ENCODE measurements at places on chromosomes 6 and 20.

GRCh38 chr20:34084227-34084923 lies 27.7 kb downstream of the EIF2S2 start:
- DNase-seq = no peak

DNA sequence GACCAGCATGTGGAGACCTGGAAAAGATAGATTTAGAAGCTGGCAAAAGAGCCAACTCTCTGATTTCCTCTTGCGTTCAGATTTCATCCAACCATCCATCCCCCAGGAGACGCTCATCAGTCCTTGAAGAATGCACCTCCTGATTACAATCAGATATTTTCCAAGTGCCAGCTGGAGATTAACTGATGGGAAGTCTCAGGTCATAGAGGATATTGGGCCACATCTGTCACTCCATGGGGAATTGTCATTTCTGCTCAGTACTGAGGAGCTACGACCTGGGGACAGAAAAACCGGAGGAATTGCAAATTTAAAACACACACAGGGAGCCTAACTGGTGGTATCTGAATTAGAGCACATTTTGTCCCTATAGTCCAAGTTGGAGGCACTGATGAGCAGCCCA lies 496.2 kb upstream of the SULF2 start:
- DNase-seq = no peak

- DNase-seq = no peak
These were observed 38.3 kb upstream of the SYNJ2 start for GRCh38 chr6:157943249-157943963.

DNA sequence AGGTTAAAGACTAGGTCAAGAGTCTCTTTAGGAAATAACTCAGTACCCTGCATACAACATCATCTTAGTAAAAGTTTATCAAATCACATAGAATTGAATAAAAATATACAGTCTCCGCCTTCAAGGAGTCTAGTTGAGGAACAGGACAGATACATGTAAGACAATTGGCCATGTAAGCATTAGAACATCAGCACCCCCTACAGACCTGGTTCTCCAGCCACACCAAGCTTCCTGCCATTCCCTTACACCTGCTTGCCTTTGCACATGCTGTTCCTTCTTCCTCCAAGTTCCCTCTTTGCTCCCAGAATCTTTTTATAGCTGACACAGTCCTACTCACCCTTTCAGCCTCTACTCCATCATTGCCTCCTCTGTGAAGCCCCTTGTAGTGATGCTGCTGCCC lies 187.8 kb upstream of the LRFN2 start:
- DNase-seq = no peak

GRCh38 chr20:37270576-37271420 lies 9.2 kb upstream of the GHRH start:
- no peak for DNase-seq

DNA sequence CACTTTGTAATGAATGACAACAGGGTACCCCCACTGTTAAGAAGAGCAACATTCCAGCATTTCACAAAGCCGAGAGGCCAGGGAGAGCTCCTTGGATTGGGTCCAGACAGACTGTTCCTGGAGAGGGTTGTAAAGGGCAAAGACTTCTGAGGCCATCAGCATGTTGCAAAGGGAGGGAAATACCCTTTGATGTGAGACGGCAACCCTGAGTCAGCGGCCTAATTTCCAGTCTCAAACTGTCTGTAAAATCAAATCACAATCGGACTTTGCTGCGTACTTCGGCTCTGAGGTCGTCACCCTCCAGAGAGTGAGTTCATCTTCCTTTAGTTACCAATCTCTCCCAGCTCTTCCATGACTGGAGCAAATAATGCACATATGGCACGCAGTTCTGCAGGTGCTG lies 101.0 kb upstream of the DTNBP1 start:
- no peak for DNase-seq

GRCh38 chr20:57840504-57841296 lies 130.9 kb upstream of the PMEPA1 start:
- DNase-seq = no peak

DNA sequence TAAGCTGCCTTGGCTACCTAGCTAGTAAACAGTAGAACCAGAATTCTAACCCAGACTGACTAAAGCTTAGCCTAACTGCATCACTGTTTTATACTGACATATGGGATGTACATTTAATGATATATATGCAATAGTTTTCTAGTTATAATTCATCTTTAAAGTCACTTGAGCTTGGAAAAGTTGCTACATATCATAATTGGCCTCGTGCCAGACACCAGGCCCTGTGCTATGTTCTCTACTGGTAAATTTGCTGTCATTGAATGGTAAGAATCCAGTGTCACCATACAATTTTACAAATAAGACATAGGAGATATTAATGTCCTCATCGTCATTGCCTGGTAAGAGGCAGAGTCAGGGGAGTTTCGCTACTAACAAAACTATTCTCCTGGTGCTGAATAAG lies 396.8 kb downstream of the CDKAL1 start:
- no peak for DNase-seq

DNA sequence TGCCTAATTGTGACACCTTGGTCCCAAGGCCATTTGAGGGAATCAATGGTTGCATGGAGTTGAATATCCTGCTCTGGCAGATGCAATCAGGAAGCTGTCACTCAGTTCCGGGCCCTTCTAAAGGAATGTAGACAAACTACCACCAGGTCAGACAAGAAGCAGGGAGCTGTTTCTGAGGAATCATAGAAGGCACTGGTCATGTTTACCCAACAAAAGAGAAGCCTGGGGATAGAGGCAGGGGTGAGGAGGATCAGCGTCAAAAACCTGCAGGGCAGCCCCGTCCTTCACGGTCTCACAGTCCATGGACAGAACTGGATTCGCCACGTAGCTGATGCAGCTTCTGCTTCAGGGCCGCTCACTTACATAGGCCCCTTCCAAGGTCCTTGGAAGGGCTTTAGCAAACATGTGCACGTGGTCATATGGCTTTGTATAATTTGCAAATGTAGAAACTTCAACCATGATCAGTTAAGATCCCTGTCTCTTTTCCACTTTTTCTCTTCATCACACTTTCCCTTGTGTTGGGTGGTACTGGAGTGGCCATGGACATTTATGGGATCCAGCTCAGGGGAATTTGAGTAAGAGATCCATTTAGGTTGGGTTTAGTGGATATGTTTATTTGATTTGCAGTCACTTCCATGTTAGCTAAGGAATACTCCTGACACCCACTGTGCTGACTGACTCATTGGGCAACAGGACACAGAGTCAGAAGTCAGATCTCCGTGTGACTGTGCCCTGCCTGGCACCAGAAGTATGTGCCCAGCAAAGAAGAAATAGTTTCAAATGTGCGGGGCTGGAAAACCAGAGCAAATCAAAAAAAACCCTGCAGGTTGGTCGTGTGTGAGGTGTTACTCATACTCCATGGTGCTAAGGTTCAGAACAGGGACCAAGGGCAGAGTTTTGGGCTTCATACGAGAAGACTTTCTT lies 60.0 kb upstream of the ZFAND3 start:
- no peak for DNase-seq

GRCh38 chr20:4508773-4509172 lies 212.9 kb upstream of the PRND start:
- DNase-seq = no peak

- peak; percentile 77 for DNase-seq
These were observed at the start of gene ARID1B for GRCh38 chr6:156776840-156777576. Gene ARID1B (plus strand): TSS chr6:156777378. CDS start chr6:156777681, 303 bp downstream.

GRCh38 chr20:33164763-33165095 lies 3.2 kb upstream of the BPIFA2 start:
- no peak for DNase-seq

- DNase-seq = no peak
These were observed 38.2 kb downstream of the PMEPA1 start for GRCh38 chr20:57671662-57672061.

DNA sequence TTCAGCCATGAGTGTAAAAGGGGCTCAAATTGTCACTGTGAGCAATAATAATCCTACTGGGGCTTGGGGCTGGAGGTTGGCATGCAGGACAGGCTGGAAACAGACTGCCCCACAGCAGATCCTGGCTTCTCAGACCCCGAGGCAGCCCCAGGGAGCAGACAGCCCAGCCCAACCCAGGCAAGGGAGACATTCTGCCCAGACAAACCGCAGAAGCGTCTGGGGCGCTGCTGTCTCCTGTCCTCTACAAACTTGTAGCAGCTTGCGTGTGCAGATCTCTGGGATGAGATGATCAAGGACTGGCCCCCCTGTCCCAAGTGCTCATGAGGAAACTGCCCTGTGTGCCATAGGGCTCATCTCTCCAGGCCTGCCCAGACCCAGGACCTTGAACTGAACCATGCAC lies 84.6 kb downstream of the MAFB start:
- no peak for DNase-seq

DNA sequence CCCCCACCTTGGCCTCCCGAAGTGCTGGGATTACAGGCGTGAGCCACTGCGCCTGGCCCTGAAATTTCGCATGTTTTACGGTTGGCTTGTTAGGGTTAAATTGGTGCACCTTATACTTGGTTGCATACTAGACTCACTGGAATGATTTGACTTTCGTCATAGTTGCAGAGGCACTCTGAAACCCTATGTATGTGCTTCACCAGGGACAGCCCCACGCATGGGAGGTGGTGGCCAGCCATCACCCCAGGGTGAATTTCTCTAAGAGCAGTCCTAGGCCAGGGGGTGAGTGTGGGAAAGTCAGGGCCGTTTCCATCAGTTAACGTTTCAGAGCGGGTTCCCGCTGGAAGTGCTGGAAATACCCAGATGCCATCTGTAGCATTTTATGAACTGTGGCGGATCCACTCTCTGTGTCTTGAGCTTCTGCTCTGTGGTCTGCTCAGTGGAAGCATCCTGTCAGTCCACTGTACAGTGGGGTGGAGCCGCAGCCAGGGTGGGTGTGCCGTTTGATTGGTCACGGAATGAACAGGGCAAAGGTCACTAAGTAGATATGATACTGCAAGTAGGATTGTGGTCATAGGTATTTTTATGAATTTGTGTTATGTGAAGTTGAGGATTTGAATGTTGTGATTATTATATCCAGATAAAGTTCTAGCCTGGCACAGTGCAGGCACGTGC lies 13.2 kb downstream of the DNAJC5 start:
- DNase-seq = no peak

- DNase-seq = no peak
These were observed 40.2 kb upstream of the FNDC1 start for GRCh38 chr6:159128978-159129377.

GRCh38 chr6:106273087-106273486 lies 52.5 kb downstream of the ATG5 start:
- no peak for DNase-seq

- no peak for DNase-seq
These were observed 63.0 kb downstream of the SYCP2L start for GRCh38 chr6:10949579-10950490.

- DNase-seq = no peak
These were observed 239.7 kb upstream of the GMDS start for GRCh38 chr6:2485116-2485515.

GRCh38 chr6:14638906-14639761 lies 521.6 kb downstream of the CD83 start:
- DNase-seq = peak; percentile 31

- no peak for DNase-seq
These were observed 72.2 kb downstream of the GINS1 start for GRCh38 chr20:25479638-25480037.

- no peak for DNase-seq
These were observed 68.8 kb downstream of the IBTK start for GRCh38 chr6:82178759-82179112.

DNA sequence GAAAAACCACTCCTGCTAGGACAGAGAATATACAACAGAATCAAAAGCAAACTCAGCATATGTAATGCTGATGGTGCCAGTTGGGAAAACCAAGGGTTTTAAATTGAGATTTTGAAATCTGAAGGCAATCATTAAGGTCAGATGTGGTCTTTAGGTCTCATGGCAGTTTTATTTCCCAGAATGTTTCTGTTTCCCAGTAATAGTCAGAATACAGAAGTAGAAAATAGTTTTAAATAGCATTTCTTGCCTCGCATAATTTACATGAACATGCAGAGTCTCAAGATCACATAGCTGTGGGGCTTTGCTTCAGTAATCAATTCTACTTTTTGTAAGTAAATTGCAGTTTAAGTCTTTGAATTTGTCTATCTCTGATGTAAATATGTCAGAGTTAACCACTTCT lies 58.1 kb downstream of the RNF144B start:
- DNase-seq = no peak

DNA sequence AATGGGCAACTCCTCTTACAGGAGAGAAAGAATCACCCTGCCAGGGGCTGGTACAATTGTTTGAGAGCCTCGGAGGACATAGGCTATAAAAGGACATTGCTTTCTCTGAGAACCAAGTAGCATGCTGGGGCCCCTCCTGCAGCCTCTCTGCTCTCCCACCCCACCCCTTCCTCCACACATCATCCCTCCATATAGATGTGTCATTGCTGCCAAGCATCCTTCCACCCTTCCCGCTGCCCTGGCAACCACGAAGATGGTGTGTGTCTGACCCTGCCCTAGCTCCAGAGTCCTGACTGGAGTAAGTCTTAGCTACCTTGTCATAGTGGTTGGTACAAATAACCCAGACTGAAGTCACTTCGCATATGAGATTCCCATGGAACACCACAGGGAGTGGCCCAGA lies 129.7 kb downstream of the SNX5 start:
- DNase-seq = no peak

- peak; percentile 20 for DNase-seq
These were observed 125.4 kb upstream of the SAMD5 start for GRCh38 chr6:147382945-147383554.

DNA sequence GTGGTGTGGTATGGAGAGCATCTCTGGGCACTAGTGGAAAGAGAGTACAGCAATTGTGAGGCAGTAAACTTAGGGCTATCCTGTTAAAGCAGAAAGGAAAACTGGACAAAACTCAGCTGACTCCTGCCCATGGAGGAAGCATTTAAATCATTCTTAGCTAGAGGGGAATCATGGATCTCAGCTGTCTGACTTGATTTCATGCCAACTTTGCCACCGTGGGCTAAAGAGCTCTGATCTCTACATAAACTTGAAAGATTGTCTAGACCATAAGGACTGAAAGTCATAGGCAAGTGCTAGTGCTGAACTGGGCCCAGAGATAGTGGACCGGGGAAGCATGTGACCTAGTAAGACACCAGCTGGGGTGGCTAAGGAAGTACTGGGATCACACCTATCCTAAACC lies 651.8 kb downstream of the COL12A1 start:
- no peak for DNase-seq

DNA sequence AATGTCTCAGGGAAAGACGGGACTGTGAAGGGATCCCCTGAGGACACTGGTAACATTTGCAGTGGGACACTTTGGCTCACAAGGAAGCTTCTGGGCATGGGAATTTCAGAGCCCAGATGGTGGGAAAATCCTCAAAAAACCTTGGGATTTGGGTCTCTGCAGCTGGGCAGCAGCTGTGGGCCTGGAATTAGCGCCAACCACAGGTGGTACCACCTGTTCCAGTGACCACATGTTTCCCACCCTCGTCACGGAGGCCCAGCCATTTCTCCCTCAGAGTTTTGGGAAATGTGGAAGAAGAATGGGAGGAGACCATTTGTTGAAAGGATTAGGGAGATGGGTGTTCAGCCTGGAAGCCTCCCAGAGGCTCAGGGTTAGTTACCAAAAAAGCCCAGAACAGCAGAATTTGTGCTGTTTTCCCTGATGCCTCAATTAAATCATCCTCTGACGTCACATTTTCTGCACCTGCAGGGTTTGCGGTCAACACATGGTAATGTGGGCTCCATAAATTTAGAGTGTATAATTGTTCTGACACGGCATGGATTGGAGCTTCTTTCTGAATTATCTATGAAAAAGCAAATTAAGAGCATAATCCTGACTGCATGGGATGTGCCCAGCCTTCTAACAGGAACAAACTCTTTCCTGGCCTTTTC lies 34.4 kb downstream of the EDN3 start:
- no peak for DNase-seq
